ENCODE measurements at places on chromosomes 16 and 17.

DNA sequence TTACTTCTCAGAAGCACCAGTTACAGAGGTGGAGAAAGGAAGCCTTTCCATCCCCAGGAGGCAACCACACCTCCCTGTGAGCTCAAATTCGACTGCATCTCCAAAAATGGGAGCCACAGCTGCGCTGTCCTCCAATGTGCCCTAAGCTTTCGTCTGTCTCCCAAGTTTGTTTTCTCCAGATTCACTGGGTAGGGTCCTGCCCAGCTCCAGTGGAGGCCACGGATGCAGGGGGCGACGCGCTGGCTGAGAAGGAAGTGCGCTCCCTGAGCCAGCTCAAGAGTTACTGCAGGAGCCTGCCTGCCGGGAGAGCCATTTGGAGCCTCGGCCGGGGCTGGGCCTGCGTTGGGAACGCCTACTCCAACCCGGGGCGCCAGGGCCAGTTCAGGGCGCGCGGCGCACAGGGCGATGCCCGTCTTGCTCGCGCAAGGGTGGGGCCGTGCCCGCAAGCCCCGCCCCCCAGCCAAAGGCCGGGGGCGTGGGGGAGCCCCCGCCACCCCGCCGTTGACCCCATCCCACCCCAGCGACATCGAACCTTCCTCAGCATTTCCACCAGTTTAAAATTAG lies 19.5 kb downstream of the SIAH1 start:
- peak; percentile 45 for DNase-seq

DNA sequence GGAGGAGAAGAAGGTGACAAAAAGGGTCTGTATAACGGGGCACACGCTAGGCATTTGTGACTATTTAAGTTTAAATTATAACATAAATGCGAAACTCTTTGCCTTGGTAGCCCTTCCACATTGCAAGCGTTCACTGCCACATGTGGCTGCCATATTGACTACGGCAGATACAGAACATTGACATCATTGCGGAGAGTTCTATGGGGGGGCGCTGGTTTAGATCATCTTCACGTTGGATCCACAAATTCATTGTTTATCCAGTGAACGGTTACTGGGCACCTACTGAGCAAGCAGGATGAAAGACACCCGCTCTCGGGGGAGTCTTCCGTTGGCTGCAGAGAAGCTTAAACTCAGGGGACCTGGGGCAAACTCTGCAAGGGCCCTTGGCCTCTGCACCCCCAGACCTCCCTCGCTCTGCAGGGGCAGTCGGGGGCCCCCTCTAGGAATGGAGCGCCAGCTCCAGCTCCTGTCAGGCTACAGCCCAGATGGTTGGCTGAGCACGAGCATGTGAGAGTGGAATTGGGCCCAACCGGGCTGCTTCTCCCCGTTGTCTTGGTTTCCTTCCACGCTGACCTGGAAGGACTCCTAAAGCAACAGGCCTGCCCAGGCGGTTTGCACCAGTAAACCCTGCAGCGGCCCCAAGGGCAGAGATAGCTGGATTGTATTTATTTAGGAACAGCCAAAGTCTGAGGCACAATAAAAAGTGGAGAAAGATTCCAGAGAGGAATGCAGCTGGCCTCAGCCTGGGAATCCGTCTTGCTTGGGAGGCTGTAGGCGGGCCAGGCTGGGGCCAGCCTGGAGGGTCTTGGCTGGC lies 172.2 kb downstream of the SEC14L1 start:
- no peak for DNase-seq

DNA sequence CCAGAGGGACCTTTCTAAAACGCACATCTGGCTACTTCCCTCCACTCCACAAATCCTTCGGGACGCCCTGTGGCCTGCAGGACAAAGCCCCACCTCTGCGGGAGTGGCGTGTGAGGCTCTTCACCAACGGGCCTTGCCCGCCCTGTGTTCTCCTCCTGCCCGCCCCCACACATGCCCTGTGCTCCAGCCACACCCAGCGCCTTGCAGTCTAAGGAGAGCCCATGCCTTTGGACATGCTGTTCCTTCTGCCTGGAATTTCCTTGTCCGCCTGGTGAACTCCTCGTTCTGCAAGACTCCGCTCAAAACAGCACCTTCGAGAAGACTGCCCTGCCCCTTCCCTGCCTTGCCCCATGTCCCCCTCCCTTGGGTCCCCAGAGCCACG lies 7.4 kb downstream of the ELOB start:
- DNase-seq = no peak

GRCh38 chr17:81251709-81252301 lies 12.7 kb downstream of the NDUFAF8 start:
- DNase-seq = no peak

GRCh38 chr17:75636381-75637142 lies 3.3 kb downstream of the SMIM5 start:
- no peak for DNase-seq

- DNase-seq = no peak
Measured at GRCh38 chr17:74187761-74188160, 15.7 kb upstream of the RPL38 start.

GRCh38 chr16:19935694-19936093 lies 51.0 kb upstream of the GPRC5B start:
- no peak for DNase-seq

GRCh38 chr16:78490847-78491246 lies 391.4 kb downstream of the WWOX start:
- no peak for DNase-seq

Data from stimulated activated CD8-positive, alpha-beta memory T cell treated with anti-CD3 and anti-CD28 coated beads, Interleukin-15, amount 100 ng/mL, for 4 hours (primary cell).